ENCODE measurements at places on chromosomes 16 and 17.

DNA sequence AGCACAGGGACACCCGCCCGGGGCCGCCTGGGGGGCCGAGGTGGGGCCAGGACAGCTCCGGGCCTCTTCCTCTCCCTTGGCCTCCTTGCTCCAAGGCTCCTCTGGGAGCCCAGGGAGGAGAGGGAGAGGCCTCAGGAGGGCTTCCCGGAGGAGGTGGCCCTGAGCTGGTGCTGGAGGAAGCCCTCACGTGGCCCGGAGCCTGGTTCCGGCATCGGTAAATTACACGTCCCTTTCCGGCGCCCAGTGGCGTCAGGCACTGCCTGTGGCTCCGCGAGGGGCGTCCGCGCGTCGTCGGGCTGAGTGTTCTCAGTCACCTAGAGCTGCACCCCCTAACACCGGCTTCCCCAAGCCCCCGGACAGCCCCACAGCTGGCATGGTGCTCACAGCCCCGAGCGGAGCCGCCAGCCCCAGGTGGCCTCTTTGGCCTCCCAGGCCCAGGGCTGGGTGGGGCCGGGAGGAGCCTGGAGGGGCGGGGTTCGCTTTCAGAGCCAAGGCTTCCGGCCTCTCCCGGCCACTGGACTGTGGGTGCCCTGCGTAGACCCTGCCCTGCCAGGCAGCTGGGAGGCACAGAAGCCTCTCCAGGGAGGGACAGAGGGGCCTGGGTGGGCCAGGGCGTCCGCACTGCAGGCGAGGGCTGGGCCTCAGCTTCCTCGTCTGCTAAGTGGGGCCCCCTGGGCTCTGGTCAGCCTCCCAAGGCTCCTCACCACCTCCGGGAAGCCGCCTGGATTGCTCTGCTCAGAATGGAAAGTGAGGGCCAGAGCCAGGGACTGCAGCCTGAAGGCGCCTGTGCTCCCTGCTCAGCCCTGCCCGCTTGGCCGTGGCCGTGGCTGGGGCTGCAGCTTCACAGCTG is 27.9 kb upstream of the SSTR5 start:
- no peak for DNase-seq

GRCh38 chr17:67879662-67880061 is 54.4 kb downstream of the BPTF start:
- no peak for DNase-seq

- DNase-seq: no peak
Observed at GRCh38 chr16:77974883-77975282, 47.5 kb upstream of the CLEC3A start.

DNA sequence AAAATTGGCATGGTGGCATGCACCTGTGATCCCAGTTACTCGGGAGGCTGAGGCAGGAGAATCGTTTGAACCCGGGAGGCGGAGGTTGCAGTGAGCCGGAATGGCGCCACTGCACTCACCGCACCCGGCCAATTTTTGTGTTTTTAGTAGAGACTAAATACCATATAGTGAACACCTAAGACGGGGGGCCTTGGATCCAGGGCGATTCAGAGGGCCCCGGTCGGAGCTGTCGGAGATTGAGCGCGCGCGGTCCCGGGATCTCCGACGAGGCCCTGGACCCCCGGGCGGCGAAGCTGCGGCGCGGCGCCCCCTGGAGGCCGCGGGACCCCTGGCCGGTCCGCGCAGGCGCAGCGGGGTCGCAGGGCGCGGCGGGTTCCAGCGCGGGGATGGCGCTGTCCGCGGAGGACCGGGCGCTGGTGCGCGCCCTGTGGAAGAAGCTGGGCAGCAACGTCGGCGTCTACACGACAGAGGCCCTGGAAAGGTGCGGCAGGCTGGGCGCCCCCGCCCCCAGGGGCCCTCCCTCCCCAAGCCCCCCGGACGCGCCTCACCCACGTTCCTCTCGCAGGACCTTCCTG is at the start of gene HBQ1:
Gene HBQ1, plus strand, starts transcription at position 359 of the 575 bp plus-strand sequence. Its CDS starts 28 bp downstream, at position 387.
- no peak for DNase-seq

- no peak for DNase-seq
Observed at GRCh38 chr17:75843577-75844529, at the start of gene UNC13D. Gene UNC13D, minus strand, starts transcription at chr17:75844404. Its CDS starts 67 bp downstream, at chr17:75844337.

DNA sequence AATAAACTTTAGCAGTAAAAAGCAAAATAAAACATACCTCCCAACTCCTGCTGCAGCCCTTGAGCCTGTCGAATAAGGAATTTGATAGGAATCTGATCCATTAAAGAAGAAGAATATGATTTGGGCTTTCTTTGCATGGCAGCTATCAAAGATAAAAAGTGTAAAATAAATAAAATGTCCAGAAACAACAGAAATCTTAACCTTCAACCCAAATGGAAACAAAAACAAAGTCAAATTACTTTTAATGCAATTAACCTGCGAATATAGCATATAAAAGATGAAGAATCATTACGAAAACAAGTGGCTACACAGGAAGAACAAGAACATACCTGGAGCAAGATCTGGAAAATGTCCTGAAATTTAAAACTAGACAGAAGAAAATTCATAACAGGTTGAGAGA is 21.5 kb upstream of the BRIP1 start:
- DNase-seq: no peak

DNA sequence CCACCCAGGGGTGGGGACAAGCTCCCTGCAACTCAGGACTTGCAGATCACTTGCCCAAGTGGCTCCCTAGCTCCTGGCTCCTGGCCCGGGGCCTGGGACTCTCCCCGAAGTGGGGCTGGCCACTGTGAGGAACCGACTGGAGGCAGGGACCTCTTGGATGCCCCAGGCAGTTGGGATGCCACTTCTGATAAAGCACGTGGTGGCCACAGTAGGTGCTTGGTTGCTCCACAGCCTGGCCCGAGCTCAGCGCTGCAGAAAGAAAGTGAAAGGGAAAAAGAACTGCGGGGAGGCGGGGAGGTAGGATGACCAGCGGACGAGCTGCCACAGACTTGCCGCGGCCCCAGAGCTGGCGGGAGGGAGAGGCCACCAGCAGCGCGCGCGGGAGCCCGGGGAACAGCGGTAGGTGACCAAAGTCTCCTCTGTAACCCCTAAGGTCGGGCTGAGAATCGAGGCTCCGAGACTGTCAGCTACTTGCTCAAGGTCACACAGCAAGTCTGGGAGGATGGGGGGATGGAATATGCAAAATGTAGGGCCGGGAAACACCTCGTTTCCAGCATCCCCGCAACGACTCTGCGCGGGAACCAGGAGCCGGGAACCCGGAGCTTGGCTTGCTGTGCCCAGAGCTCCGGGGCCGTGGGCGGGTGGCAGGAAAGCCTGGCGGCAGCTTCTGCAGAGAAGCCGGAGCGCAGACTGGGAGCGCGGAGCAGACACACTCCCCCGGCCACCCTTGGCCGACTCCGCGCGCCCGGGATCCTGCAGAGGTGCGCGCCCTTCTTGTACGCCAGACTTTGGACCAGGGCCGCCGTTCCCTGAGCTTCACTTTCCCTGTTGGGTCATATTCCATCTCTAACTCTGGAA is 1.9 kb downstream of the CIITA start:
- no peak for DNase-seq

DNA sequence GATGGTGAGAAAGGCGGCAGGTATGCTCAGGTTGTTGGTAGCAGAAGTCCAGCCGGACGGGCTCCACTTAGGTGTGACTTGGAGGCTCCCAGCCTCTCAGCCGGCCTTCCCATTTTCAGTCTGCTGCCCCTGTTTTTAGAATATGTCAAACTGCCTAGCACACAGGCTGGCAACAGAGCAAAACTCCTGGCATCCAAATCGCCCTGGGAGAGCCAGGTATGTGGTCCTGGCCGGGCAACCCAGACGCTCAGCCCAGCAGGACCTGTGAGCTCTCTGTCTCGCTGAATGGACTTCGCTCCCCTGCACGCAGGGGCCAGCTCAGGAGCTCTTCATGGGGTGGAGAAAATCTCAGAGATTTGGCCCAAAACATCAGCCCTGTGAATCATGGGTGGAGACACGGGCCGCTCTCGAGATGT is 147.9 kb upstream of the CHMP6 start:
- DNase-seq: no peak

DNA sequence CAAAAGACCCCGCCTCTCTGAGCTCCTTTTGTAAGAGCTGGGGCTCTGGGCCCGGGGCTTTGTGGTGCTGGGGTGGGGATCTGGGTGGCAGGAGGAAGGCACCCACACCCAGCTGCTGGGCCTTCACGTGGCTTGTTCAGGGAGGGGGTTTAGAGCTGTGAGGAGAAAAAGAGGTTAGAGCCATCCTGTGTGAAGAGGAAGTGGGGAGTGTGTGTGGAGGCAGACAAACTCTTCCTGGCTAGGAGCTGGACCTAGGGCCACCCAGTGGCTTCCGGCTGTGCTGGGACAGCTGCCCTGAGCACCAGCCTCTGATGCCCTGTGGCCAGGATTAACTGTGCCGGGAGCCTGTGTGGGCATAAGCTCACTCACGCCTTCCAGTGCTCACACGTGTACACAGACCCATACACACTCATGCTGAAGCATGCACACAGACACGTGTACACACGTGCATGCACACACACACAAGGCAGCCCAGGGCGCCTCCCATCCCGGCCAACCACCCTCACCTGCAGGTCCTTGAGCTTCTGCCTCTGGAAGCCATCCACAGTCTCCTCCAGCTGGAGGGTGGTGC is 7.4 kb downstream of the CIBAR2 start:
- no peak for DNase-seq

Measured in fibroblast of skin of left biceps (primary cell).